ENCODE measurements at places on chromosomes 5 and 9.
A peak's percentile ranks its signal among the peaks of the same experiment; 100 is the strongest.

- DNase-seq = peak; percentile 2
Measured at GRCh38 chr9:12141422-12141821, 551.8 kb upstream of the TYRP1 start.

DNA sequence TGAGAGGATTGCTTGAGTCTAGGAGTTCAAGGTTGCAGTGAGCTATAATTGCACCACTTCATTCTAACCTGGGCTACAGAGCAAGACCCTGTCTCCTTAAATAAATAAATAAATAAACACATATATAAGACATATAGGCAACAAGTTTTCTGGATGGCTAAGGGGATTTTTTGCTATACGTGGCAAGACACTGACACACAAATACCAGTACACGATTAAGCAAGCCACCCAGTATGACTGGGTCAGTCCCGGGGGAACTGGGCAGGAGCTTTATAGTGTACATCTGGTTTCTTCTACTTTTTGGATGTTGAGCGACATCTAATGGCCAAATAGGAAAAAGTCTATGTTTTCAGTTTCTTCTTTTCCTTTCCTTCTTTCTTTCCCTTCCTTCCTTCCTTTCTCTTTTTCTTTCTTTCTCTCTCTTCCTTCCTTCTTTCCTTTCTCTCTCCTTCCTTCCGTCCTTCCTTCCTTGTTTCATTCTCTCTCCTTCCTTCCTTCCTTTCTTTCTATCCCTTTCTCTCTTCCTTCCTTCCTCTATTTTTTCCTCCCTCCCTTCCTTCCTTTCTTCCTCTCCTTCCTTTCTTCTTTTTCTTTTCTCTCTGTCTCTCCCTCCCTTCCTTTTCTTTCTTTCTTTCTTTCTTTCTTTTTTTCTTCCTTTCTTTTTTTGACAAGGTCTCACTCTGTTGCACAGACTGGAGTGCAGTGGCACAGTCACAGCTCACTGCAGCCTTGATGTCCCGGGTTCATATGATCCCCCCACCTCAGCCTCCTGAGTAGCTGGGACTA is 47.0 kb upstream of the PLIN2 start:
- peak; percentile 98 for DNase-seq

DNA sequence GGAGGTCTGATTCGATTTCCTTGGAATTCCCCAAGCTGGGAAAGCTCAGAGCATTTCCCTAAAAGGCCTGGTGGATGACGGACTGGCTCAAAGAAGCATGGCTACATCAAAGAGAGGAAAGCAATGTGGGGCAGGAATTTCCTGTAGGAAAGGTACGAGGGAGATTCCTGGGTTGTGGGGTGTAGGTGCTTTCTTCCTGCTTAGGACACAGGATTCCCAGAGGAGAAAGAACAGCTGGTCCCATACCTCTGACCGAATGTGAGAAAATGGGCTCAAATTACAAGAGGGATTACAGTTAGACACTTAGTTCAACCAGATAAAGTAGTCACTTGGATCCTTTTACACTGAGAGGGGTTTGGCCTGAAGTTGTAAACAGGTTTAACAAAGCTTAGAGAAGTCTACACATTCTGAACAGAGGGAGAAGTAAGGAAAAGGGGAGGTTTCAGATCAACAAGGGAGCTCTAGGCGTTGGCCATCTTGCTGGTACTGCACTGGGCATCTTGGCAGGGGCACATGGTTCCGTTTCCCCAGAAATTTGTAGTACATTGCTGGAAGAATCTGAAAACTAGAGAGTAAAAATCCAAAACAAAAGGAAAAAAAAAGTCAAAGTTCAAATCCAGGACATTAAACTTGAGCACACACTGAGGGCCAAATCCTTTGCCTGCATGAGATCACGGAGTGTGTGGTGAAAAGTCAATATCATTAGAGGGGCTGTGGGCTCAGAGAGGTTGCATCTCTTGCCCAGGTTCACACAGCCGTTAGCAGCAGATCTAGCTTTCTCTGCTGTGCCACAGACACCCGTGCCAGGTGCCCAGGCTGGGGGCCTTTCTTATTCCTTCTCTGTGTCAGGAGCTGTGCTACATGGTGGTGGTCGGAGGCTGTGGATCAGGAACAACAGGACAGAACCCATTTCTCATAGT is 171.3 kb downstream of the RGS3 start:
- DNase-seq = no peak

GRCh38 chr9:92719028-92719647 is 45.5 kb downstream of the BICD2 start:
- no peak for DNase-seq

DNA sequence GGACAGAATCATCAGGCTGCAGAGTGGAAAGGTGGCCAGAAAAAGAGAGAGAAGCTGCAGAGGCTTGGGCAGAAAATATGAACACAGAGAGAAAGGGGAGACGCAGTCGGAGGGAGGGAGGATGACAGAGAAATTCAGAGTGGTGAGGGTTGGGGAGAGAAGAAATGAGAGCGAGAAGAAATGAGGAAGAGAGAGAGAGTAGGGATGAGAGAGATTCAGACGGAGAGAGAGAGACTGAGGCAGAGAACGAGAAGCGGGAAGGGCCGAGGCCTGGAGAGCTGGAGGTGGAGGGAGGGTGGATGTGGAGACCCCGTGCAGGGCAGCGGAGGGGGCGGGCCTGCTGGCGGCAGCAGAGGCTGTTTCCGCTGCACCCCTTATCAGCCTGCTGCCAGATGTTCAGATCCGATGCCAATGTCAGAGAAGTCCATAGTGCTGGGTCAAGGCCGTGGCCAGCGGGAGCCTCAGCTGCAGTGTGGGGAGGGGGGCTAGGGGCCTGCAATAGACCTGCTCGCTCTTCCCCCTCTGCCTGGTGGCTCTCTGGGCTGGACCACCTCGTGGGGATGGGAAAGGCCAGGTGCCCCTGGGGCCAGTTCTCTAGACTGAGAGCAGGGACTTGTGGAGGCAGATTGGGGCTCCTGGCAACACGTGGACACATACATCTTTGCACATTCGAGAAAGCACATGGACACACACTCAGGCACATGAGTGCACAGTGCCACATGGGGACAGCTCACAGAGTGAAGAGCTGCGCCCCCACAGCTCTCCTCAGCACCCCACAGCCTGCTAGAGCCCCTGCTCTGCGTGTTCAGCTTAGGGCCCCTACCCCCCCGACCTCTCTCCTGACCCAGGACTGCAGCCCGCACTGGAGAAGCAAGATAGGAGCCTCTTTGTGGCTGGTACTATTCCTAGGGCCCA is 4.9 kb upstream of the NR5A1 start:
- DNase-seq = no peak

All from fibroblast of mammary gland (primary cell).